Forelimb muscle (tissue), 1 donor: ENCODE measurements at places on chromosomes 5 and 9.

- no peak for DNase-seq
These were observed 271.6 kb downstream of the PLK2 start for GRCh38 chr5:58188262-58188651.

DNA sequence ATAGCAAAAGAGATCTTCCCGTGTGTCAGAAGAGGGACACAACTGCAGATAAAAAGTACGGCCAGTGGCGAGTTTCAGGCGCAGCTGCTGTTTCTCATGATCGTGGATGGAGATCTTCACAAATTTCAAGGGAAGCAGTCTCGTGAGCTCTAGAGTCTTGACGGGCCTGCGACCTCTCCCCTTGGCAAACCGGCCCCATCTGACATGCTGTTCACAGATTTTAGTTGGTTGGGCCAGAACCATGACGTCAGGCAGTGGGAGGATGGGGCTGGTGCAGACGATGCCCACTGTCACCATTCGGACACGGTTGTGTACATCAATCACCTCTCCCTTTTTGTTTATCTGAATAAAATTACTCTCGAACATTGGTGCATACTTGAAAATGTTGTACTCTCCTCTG is 396 bp downstream of the GARIN3 start:
- DNase-seq = no peak

GRCh38 chr5:179955630-179956029 is 47.9 kb upstream of the TBC1D9B start:
- DNase-seq = no peak

GRCh38 chr9:84419031-84419602 is 78.6 kb upstream of the SLC28A3 start:
- no peak for DNase-seq

- DNase-seq = no peak
These were observed 220.3 kb upstream of the DAPK1 start for GRCh38 chr9:87277346-87277745.

DNA sequence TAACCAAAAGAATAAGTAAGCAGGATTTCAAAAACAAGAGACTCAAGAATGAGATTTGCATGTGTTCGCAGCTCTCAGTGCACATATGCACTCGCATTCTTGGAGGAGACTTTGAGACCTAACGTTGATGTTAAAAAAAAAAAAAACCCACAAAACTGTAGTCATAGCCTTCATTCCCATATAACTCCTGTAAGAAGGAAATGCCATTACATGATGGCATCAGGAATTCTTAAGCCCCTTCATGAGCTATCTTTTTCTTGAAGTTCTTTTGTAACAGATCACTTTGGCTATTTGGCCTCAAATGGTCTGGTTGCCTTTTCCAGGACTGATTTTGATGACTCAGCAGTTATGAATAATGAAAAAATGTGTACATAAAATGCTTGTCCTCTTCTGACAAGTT is 113.8 kb downstream of the ALDH1A1 start:
- DNase-seq = no peak

DNA sequence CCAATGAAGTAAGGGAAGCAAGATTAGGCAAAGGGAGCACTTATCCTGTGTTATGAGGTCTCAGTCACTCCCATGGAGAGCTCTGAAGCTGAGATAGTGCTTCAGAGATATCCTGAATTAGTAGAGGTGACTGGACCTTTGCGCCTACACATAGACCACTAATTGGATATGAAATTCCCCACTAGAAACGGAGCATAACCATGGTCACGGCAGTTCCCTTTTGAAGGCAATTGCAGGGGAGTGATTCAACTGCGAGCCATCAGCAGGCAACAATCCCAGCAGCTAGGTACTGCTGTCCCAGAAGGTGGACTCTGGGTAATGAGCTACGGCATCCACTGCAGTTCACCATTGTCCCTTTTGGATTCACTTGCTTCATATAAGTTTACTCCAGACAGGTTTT is 267.7 kb upstream of the RASA1 start:
- DNase-seq = no peak
